ENCODE measurements at places on chromosomes 6 and 20.

- no peak for DNase-seq
These were observed 298.4 kb downstream of the ADGB start for GRCh38 chr6:146896960-146897701.

DNA sequence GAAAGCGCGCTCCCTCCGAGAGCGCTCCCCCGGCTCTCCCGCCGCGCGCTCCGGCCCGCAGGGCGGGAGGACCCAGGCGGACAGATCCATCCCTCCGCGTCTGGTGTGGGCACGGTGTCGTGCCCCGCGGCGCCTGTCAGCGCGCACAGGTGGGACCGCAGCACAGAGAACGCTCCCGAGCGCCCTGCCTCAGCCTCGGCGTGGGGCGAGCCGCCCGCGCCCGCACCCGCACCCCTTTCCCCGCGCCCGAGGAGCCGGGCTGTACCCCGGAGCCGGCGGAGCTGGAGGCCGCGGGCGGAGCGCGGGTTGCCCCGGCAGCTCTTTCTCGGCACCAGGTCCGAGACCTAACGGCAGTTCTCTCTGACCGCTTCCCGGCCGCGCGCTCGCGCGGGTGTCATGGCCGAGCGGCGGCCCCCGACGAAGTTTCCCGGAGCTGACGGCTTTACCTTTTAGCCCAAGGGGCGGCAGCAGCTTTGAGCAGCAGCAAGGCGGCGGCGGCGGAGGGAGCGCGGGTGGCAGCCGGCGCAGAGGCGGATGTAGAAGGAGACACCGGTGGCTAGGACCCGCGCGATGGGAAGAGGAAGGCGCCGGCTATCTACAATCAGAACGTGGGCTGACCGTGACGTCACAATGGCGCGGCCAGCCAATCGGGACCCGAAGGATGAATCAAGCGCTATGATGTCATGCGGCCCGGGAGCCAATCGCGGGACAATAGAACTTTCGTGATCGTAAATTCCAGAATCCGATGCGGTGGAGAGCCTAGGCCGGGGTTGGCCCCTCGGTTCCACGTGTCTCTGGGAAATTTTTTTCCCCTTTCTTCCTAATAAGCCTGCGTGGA, at the start of gene ELOVL5:
Gene ELOVL5, minus strand, starts transcription at position 580 of the 838 bp plus-strand sequence. CDS start 53,251 bp downstream, outside the sequence.
- DNase-seq: peak; percentile 98

GRCh38 chr6:142301651-142302391, at the start of gene ADGRG6:
Gene ADGRG6, plus strand, starts transcription at chr6:142302007. Its CDS starts 323 bp downstream, at chr6:142302330.
- peak; percentile 33 for DNase-seq

GRCh38 chr6:50744976-50745375, 31.6 kb downstream of the TFAP2D start:
- DNase-seq: no peak

DNA sequence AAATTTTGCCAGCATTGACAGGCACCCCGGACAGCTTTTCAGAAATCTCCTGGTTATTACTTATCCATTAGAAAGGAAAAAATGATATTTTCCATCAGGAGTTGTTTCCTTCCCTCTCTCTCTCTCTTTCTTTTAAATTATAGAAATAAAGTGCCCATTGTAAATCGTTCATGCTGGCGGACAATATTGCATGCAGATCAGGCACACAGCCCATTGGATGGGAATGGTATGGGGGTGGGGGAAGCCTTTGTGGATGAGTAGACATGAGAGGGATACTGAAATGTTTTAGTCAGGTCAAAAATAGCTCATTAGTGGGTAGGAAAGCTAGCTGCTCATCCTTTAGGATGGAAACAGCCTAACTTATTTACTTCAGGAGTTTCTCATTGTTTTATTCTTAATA, 764.9 kb upstream of the MMS22L start:
- DNase-seq: no peak

DNA sequence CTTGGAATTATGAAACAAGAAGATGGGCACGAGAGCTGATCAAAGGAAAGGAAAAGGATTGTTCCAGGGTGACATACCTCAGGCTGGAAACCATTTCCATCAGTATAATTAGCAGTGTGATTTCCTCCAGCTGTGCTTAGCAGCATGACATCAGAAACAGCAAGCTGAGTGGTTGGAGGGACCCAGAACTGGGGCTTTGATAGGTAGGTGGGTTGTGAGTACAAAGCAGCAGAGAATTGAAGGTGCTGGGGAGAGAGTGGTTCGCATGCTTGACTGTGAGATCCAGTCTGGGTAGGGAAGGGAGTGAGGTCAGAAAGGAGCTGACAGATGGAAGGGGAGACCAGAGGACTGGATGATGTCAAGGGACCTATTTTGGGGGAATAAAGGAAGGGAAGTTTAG, 90.4 kb downstream of the CD164 start:
- DNase-seq: no peak

DNA sequence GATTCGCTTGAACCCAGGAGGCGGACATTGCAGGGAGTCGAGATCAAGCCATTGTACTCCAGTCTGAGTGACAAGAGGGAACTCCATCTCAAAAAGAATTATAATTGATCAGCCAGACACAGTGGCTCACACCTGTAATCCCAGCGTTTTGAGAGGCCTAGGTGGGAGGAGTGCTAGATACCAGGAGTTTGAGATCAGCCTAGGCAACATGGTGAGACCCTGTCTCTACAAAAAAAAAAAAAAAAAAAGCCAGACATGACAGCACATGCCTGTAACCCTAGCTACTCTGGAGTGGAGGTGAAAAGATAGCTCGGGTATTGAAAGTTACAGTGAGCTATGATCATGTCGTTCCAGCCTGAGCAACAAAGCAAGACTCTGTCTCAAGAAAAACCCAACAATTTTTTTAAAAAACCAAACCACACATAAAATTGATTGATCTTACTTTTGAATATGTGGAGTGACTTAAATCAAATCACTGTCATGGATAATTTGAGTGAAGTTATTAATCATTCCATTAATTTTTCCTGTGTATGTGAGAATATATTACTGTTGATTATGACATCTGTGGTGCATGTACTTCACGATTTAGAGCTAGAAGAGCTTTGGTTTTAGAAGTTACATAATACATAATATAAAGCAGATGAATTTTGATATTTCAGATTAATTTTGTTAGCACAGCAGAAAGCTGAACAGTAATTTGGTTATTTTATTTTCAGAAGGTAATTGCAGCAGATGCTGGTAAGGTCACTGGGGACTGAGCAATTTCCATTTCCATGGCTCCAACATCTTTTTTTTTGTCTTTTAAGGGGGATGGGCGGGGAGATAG, 34.4 kb downstream of the NCOA7 start:
- no peak for DNase-seq

DNA sequence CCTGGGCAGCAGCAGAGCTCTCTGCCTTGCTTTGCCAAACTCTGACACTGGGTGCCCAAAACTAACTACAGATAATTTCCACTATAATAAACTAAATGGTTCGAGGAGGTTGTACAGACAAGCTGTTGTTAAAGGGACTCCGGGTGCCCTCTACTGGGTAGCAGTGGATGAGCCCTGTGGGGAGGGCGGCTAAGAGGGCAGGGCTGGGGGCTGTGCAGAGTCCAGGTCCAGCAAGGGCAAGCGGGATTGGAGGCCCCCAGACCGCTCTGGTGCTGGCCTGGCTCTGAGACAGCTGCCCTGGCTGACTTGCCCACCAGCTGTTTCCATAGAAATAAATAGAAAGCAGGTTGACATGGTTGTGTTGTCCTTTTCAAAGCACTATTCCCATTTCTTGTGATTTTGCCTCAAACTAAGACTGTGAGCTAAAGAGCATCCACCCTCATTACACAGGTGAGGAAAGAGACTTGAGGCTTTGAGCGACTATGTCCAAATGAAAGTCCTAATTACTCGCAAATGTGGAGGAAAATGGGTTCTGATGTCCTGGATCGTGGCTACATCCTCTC, 167.6 kb upstream of the CST7 start:
- peak; percentile 53 for DNase-seq

- DNase-seq: no peak
These were observed 78.3 kb downstream of the RPP40 start for GRCh38 chr6:4925580-4925979.

- no peak for DNase-seq
These were observed 186.9 kb downstream of the LMBRD1 start for GRCh38 chr6:69609836-69610472.

GRCh38 chr6:160260367-160260766, 1.7 kb upstream of the SLC22A2 start:
- DNase-seq: no peak

DNA sequence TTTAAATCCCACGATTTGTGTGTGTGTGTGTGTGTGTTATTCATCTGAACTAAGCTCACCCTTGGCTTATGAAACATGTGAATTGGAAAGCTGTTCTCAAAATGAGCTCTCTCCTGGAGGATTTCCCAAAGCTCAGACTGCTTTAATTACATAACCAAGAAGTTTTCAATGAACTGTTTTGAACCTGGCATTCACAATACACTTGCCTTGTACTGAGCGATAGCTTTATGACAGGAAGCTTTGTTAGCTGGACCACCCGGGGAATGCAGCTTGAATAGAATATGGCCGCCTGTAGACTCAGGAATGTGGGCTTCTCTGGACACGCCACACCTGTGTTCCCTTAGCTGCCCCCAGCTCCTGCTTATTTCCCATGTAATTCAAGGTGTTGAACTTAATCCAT, 71.4 kb upstream of the PREP start:
- no peak for DNase-seq

GRCh38 chr6:142712231-142712630, 232.7 kb downstream of the HIVEP2 start:
- DNase-seq: no peak

GRCh38 chr20:36975099-36975818, 23.8 kb upstream of the SAMHD1 start:
- no peak for DNase-seq

GRCh38 chr6:35161266-35161665, 20.1 kb upstream of the TCP11 start:
- DNase-seq: no peak

GRCh38 chr20:61719691-61720347, 345.9 kb downstream of the TAF4 start:
- DNase-seq: no peak

DNA sequence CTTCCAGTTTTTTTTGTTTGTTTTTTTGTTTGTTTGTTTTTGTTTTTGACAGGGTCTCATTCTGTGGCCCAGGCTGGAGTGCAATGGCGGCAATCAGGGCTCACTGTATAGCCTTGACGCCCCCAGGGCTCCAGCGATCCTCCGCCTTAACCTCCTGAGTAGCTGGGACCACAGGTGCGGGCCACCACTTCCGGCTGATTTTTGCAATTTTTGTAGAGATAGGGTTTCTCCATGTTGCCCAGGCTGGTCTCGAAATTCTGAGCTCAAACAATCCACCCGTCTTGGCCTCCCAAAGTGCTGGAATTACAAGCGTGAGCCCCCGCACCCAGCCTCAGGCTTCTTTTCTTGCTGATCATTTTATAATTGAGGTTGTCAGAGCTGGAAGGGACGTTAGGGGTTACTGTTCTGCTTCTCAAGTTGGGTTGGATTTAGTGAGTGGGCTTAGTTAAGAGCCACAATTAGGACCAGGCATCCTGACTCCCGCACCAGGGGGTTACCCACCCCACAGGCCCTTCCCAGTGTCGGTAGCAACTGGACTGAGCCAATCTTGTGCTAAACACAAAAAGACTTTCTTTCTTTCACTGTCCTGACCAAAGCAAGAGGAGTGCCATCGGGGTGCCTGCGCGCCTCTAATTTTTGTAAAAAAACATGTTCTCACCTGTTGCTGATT, 13.1 kb upstream of the ZSCAN9 start:
- no peak for DNase-seq

DNA sequence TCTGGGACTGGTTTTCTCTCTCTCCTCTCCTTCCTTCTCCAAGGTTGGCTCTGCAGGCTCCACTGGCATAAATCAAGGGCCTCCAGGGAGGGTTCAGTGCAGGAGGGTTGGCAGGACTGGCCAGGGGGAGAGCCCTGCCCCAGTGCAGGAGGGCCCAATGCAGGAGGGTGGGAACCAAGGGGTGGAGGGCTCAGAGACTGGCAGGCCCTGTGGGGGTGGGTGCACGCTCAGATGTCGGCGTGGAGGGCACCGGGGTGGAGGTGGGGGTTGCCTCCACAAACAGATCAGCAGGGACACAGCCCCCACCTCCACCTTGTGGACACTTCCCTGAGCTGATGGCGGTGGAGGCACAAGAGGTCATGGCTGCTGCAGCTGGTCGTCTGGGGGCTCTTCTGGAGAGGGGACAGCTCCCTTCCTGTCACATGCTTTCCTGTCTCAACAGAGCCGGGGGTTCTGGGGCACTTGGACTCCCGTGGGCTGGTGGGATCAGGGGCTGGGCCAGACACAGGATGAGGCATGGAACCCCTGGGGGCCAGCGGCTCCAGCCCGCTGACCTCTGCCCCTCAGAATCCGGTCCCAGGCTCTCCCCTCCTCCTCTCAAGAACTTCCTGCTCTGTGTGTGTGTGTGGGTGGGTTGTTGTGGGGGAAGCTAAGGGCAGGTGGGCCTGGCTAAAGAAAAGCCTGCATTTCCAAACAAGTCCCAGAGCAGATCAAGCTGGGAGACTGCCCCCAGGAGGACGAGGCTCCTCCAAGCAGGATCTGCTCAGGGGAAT, 2.7 kb upstream of the ABHD16B start:
- no peak for DNase-seq

- no peak for DNase-seq
These were observed 44.7 kb downstream of the NFATC2 start for GRCh38 chr20:51497542-51498467.

DNA sequence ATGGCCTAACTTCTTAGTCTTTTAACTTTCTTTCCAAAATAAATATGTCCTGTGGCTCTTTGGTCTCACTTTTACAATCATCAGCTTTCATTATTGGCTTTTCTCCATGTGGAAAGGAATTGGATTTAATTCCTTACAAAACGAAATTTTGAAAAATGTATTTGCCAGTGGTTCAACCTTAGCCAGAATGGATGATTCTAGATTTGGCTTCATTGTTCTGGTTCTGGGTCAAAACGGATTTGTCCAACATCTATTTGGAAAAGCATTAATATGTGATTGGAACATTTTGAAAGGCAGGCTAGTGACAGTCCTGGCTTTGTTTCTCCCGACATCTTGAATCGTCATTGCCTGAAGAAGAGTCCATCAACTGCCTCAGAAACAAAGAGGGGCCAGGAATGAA, 59.2 kb downstream of the TENT5A start:
- no peak for DNase-seq

- DNase-seq: no peak
These were observed 32.0 kb downstream of the ELMO2 start for GRCh38 chr20:46374383-46374782.

- DNase-seq: no peak
These were observed 137.8 kb downstream of the CENPW start for GRCh38 chr6:126477678-126478077.

DNA sequence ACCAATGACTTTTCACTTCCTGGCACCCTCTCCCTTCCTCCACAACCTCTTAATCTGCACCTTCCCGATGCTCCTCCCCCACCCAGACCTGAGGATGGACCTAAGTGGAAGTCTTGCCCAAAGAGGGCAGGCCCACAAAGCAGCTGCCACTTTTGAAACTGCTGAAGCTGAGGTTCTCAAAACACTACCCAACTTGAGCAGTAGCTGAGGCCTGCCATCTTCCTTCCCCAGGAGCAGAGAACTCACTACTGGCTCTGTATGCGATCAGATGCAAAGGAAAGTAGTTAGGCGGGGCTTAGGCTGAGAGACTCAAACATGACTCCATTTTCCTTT, 1.5 kb downstream of the HM13 start:
- no peak for DNase-seq
